ENCODE measurements at places on chromosomes 2 and 18.

DNA sequence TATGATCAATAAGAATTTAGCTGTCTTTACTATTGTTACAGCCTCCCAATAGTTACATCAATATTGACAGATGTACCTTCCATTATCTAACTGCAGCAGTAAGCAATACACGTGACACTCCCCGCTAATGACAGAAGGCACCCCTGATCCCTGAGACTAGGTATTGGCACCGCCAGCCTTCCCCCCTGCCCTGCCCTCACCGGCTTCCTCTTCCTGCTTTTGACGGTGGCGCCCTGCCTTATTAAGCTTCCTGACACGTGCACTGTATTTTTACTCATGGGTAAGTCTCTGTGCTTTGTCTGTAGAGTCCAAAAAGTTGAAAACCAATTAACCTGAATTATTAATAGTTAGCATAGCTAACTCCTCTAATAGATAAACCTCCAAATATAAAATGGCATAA, 223.5 kb downstream of the EIPR1 start:
- H3K36me3 ChIP-seq: no peaks in the 10 kb centered on the region
- DNase-seq: no peak
- no peak overlapping the region for H3K4me3 ChIP-seq
- no peaks in the 10 kb centered on the region for H3K27me3 ChIP-seq
- H3K4me1 ChIP-seq: no peaks in the 10 kb centered on the region
- no peak overlapping the region for H3K27ac ChIP-seq

DNA sequence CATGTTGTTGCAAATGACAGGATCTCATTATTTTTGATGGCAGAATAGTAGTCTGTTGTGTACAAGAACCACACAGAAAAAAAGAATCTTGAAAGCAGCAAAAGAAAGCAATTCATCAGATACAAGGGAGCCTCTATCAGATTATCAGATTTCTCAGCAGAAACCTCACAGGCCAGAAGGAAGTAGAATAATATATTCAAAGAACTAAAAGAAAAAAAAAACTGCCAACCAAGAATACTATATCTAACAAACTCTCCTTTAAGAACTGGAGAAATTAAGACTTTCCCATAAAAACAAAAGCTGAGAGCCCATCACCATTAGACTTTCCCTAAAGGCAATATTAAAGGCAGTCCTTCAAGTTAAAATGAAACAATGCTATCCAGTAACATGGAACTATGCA, 15.4 kb downstream of the SULT1C4 start:
- H3K27me3 ChIP-seq: no peaks in the 10 kb centered on the region
- H3K36me3 ChIP-seq: no peaks in the 10 kb centered on the region
- H3K27ac ChIP-seq: no peak overlapping the region
- DNase-seq: no peak

DNA sequence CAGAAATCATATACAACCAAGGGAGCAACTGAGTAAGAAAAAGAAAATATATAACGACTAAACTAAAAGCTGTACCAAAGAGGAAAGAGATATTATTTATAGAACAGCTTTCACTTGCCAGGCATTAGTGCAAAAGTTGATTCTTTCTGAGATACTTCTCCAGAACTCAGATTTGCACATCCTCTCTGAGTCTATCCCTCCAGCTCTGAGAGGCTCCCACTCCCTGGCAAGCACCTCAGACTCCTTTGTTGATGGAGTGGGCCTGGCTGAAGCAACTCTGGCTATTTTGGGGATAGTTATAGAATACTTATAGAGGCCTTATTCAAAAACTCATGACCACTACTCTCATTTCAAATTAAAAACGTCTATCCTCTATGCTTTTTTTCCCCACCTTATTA, 501.6 kb upstream of the TNP1 start:
- no peak overlapping the region for H3K4me3 ChIP-seq
- H3K36me3 ChIP-seq: no peaks in the 10 kb centered on the region
- no peak for DNase-seq
- no peak overlapping the region for H3K27ac ChIP-seq

DNA sequence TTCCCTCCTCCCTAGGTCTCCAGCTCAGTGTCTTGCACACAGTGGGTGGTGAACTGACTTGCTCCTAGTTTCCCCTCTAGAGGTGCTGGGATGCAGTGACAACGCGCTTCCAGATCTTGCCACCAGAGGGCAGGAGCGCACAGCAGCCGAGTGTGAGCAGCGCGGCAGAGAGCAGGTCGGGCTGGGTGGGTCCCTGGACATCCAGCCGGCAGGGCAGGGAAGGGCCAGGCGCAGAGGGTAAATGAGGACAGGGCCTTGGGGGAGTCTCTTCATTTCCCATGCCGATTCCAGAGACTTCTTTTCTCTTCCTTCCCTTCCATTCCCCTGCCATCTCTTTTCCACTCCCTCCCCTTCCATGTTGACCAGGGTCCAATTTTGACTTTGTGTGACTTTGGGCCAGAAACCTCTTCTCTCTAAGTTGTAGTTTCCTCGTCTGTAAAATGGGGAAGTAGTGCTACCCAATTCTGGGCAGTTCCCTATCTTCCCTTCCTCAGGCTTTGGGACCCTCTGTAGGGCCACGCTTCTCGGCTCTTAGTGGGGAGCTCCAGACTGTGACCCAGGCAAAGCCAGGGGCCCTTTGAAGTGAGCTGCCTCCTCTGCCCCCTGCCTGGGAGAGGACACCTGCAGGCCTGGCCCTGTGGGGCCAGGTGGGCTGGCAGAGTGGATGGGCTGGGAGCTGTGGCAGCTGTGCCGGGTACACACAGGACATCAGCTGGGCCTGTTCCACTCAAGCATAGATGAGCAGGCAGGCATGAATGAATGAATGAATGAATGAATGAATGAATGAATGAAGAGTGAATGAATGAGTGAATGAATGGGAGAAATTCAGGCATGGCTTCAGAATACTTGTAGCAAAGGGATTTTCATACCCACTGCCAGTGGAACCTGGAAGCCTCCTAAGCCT, 43.3 kb upstream of the TAF1B start:
- no peaks in the 10 kb centered on the region for H3K27me3 ChIP-seq
- peak overlapping the region; percentile 86 for H3K27ac ChIP-seq
- no peaks in the 10 kb centered on the region for H3K36me3 ChIP-seq
- DNase-seq: peak; percentile 77

DNA sequence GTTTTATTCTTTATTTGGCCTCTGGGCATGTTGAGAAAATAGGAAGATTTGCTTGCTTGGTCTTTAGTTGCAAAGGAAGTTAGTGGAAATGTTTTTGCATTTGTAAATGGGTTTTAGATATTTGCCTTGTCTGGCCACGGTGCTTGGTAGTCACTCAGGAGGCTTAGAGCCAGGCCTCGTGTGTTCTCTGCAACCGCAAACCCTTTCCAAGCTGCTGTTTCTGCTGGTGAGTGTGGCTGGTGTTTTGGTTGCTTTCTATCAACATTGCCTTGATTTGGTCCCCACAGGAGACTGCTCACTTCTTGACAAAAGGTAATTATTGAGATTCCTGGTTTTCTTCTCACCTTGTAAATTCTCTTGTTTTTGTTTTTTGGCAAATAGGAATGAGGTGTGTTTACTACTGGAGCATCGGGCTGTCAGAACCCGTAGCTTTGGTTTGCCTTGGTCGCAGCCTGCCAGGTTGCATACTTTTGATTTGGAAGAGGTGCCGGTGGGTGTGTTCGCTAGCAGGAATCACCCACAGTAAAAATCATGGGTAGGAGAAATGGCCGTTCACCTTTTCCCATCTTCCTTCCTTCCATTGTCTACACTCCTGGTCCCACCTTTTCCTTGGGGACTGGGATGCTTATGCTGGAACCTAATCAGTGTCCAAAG, 15.8 kb downstream of the ASAP2 start:
- no peaks in the 10 kb centered on the region for H3K4me1 ChIP-seq
- H3K27ac ChIP-seq: no peak overlapping the region
- DNase-seq: no peak
- H3K4me3 ChIP-seq: no peak overlapping the region

GRCh38 chr2:108941767-108942166, 47.3 kb downstream of the EDAR start:
- no peaks in the 10 kb centered on the region for H3K36me3 ChIP-seq
- no peaks in the 10 kb centered on the region for H3K4me1 ChIP-seq
- H3K27me3 ChIP-seq: no peaks in the 10 kb centered on the region
- no peak overlapping the region for H3K4me3 ChIP-seq

GRCh38 chr2:160336105-160336504, 136.0 kb upstream of the ITGB6 start:
- no peak overlapping the region for H3K27ac ChIP-seq
- no peak overlapping the region for H3K4me3 ChIP-seq
- H3K4me1 ChIP-seq: no peaks in the 10 kb centered on the region
- H3K36me3 ChIP-seq: no peaks in the 10 kb centered on the region
- DNase-seq: no peak

- H3K36me3 ChIP-seq: no peaks in the 10 kb centered on the region
- no peaks in the 10 kb centered on the region for H3K4me1 ChIP-seq
- H3K27me3 ChIP-seq: no peaks in the 10 kb centered on the region
- H3K4me3 ChIP-seq: no peak overlapping the region
Measured at GRCh38 chr18:28855524-28855923, 678.6 kb upstream of the CDH2 start.

DNA sequence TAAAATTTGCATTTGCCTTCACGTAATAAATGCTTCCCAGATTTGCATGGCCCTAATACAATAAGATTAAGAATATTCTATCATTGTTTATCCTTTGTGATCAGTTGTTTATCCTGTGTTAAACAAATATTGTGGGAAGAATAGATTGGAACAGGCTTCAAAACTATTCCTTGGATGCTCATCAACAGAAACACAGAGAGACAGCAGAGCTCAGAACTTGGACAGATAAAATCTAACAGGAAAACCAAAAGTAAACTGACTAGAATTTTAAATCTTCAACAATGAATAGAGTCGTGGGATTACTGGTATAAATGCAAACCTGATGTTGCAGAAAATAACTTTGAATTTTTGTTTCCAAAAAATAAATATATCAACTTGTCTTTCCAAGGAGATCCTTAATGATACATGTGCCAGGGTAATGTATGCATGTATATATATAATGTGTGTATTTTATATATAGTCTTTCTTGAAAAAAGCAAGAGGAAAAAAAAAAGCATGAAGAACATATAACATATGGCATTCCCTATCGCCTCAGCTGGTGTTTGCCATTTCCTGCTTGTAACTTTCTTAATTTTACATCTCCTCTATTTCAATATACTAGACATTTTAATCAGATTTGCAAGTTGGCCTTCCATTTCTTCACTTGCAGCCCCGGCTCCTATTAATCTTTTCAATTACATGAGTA, 59.9 kb upstream of the TANK start:
- H3K4me1 ChIP-seq: no peaks in the 10 kb centered on the region
- H3K27ac ChIP-seq: no peak overlapping the region
- no peak for DNase-seq

DNA sequence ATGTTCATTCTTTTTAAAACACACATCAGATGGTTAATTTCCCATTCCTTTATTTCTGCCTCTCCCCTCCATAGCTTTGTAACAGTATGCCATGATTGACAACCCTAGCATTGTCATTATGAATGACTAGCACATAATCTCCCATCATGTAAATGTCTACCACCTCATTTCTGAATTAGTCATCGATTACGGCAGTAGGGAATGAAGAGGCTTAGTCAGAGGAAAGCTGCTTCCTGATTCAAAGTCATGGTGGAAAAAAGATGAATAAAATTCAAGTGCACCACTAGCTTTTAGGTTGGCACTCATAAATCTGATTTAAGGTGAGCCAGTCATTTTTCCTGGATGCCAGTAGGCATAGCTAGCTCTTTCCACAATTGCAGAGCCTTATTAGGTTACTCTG, 19.1 kb upstream of the ACMSD start:
- no peaks in the 10 kb centered on the region for H3K27me3 ChIP-seq
- H3K27ac ChIP-seq: no peak overlapping the region
- no peaks in the 10 kb centered on the region for H3K36me3 ChIP-seq
- no peak for DNase-seq

DNA sequence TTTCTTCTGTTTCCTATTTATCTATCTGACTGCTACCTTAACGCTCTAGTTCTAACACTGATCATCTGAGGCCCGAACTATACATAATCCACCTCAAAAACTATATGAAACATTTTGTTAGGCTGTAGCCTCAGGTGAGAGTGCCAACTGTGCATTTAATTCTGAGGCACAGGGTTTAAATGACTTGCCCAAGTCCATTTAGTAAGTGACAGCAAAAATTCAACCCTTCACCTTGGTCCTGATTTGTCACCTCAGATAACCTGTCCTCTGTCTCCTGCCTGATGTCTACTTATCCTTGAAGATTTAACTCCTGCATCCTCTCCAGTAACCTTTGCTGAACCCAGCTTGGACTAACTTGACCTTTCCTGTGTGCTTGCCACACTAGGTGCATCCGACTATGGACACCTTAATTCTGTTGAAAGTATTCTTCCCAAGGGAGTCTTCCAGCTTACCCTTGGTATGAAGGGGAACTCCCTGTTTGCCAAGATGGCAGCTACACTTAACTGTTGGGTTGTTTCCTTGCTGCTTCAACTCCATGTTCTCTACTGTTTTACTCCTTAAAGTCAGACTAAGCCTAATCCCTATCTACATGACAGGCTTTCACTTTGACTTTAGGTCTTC, 23.5 kb downstream of the CD302 start:
- no peaks in the 10 kb centered on the region for H3K27me3 ChIP-seq
- DNase-seq: no peak
- H3K4me3 ChIP-seq: no peak overlapping the region
- H3K27ac ChIP-seq: no peak overlapping the region
- no peaks in the 10 kb centered on the region for H3K4me1 ChIP-seq
- H3K36me3 ChIP-seq: peaks cover 9% of the 10 kb centered on the region

DNA sequence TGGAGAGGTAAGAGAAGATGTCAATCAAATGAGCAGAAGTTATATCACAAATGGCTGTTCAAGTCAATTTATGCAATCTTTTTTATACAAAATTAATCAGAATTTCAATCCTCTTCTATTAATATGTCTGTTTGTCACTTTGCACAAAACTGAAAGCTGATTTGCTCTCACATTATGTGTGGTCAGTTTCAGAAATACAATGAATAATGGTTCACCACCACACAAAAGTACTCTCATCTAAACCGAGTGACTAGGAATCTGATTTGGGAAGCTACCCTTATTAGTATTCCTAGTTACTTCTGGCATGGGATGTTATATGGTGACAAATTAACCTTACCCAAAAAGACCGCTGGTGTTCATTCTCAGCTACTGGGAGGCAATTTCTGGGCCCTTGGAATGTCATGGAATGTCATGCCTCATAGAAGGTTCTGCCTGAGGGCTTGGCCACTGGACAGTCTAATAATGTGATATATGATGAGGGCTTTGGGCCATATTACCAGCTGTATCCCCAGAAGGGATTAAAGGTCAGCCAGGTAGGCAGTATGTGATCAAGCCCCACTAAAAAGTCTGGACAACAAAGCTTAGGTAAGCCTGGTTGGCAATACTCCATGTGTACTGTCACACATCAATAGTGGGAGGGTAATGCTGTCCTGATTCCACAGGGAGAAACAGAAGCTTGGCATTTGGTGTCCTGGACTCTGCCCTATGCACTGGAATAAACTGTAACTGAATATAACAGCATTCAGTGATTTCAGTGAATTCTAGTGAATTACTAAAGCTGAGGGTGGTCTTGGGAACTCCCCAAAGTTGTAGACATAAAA, 113.2 kb downstream of the PIGN start:
- no peaks in the 10 kb centered on the region for H3K27me3 ChIP-seq
- H3K27ac ChIP-seq: no peak overlapping the region
- no peaks in the 10 kb centered on the region for H3K36me3 ChIP-seq
- DNase-seq: peak; percentile 49
- H3K4me1 ChIP-seq: no peaks in the 10 kb centered on the region

- H3K36me3 ChIP-seq: no peaks in the 10 kb centered on the region
- H3K27me3 ChIP-seq: no peaks in the 10 kb centered on the region
- H3K4me3 ChIP-seq: no peak overlapping the region
Measured at GRCh38 chr2:201680743-201681142, 17.7 kb downstream of the MPP4 start.

Data from Peyer's patch (tissue), 4 donors.